ENCODE measurements at places on chromosomes 11 and 22.

DNA sequence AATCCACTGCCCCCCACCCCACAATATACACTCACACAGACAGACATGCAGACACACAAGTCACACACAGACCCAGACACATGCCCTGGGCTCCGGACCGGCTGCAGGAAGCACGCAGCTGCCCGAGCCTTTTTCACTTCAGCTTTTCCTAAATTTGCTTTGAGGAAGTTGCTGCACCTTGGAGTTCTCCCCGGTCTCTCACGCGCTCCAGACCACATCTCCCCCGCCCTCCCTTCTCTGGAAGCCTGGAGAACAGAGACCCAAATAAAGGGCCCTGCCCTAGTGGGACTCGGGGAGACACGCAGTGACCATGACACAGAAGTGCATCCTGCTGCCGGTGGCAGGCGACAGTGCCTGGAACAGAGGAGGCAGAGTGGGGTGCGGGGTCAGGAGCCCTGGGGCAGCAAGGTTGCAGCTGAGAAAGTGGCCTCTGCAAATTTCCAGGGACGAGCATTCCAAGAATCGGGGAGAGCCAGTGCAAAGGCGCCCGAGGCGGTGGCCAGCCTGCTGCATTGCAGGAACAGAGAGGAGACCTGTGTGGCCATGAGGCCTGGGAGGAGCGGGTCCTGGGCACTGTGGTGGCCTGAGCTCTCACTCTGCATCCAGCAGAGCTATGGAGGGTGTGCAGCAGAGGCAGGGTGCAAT is 19.1 kb downstream of the RPL3 start:
- DNase-seq: peak; percentile 61

GRCh38 chr22:17235149-17235655 is 16.0 kb upstream of the ADA2 start:
- no peak for DNase-seq

GRCh38 chr11:121035780-121036179 is 11.9 kb downstream of the TBCEL start:
- DNase-seq: no peak

- DNase-seq: no peak
These were observed 2.0 kb upstream of the NRXN2 start for GRCh38 chr11:64724863-64725532.

DNA sequence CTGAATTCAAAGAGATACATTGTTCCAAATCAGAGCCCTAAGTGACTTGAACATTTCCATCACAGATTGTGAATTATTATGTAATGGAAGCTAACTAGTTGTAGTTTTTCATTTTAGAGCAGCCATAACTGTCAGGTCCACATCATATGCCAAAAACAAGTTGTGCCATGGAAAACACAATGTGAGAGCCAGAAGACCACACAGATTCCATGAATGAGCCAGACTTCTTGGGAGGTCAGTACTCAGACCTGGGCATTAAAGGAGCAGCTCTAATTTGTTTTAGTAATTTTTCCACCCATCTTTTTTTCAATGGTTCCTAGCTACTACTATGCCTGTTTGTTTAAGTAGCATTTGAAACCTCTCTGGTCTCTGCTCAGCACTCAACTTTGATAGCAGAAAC is 279.4 kb downstream of the FAT3 start:
- no peak for DNase-seq

GRCh38 chr11:113736323-113736722 is 30.2 kb upstream of the TMPRSS5 start:
- DNase-seq: no peak

Data from left ventricle myocardium superior (tissue), 1 donor.